Inflammatory macrophage treated with lipopolysaccharide for 1 hour (primary cell): ENCODE measurements at places on chromosomes 13 and 19.

GRCh38 chr13:43303033-43303729, 279.8 kb downstream of the DNAJC15 start:
- DNase-seq = no peak

DNA sequence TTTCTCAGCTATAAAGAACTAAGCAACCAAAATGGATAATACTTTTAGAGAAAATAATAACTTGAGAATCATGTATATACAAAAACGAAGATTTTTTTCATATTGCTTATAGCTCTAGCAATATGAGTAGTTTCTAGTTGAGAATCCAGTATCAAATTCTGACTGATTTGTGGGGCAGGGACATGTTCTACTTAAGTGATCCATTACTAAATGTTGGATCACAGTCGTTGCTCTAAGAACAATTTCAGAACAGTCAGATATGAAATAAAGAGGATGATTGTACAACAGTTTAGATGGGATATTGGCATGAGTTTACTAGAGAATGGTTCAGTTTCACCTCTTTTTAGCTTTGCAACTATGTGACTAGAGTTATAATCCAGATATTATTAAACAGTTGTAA, 39.9 kb downstream of the SOX21 start:
- DNase-seq = no peak

GRCh38 chr13:42153199-42154113, 105.0 kb downstream of the DGKH start:
- peak; percentile 48 for DNase-seq

- no peak for DNase-seq
Observed at GRCh38 chr13:24348797-24349515, 39.6 kb downstream of the C1QTNF9 start.

- DNase-seq = no peak
Observed at GRCh38 chr19:49400029-49400428, 12.0 kb downstream of the KASH5 start.

DNA sequence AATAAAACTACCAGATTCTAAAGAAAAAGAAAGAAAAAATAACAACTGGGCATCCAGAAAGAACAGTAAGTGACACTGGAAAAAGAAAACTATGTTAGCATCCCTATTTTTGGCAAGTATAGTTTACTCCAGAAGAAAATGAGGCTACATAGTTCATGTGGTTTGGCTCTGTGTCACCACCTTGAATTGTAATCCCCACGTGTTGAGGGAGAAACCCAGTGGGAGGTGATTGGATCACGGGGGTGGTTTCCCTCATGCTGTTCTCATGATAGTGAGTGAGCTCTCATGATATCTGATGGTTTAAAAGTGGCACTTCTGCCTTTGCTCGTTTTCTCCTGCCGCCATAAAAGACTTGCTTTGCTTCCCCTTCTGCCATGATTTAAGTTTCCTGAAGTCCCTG, 76.9 kb downstream of the ITGBL1 start:
- peak; percentile 65 for DNase-seq

GRCh38 chr13:28492569-28493367, 2.2 kb downstream of the FLT1 start:
- DNase-seq = peak; percentile 25

- DNase-seq = peak; percentile 15
Observed at GRCh38 chr19:34173193-34173956, 1.1 kb downstream of the LSM14A start.

DNA sequence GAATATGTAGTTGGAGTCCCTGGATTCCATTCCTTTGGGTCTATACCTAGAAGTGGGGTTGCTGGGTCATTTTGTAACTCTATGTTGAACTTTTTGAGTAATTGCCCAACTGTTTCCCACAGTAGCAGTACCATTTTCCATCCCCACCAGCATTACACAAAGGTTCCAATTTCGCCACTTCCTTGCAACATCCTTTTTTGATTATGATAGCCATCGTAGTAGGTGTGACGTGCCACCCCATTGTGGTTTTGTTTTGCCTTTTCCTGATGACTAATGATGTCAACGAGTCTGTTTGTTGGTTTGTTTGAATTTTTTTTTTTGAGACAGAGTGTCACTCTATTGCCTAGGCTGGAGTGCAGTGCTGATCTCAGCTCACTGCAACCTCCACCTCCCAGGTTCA, 3.3 kb upstream of the PEX11G start:
- DNase-seq = peak; percentile 99

DNA sequence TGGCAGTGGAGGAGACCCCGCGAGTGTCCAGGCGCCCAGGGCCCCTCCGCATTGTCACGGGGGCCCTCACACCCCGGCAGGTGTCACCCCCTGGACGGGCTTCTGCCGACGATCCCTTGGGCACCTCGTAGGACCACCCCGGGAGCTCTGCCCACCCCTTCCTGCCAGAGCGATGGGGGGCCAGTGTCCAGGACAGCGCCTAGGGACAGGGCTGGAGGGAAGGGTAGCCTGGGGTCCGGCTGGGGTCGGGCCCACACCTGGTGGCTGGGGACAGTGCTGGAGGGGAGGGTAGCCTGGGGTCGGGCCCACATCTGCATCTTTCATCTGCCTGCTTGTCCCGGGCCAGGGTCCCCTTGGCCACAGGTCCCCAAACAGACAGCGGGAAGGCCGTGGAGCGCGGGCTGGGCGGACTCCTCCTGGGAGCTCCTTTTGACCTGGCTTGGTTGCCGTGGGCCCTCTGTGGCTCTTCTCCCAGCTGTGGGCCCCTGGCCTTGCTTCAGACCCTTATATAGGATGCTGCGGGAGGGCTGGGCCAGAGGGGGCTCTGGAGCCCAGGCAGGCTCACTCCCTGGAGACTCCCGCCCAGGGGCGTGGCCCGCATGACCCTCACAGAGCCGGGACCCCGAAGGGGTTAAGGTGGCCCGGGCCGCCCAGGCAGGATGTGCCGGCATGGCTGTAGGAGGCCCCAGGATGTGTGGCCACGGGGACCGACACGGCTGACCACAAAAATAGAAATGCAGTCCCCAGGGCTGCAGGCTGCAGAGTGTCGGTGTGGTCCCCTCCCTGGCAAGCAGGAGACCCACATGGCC, 74.1 kb upstream of the MCF2L start:
- no peak for DNase-seq

- peak; percentile 45 for DNase-seq
Observed at GRCh38 chr19:1155352-1156304, 18.4 kb downstream of the SBNO2 start.

- no peak for DNase-seq
Observed at GRCh38 chr19:821231-821824, 427 bp downstream of the PLPPR3 start.

GRCh38 chr19:17227798-17228367, 1.9 kb downstream of the OCEL1 start:
- no peak for DNase-seq

DNA sequence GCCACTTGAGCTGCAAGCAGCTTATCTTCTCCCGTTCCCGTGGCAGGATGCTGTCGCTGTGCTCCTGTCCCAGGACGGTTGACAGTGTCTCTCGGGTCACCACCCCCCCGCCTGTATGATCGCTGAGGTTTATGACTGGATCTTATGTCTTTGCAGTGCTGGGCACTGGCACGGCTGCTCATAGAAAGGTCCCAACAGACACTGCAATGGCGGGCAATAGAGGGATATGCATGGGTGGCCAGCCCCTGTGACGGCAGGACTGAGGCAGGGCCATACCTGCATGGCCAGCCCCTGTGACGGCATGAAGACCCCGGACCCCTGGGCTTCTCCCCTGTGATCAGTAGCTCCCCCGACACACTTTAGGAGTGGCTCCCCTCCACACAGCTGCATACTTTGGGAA, 307.2 kb downstream of the TEX29 start:
- no peak for DNase-seq

- peak; percentile 40 for DNase-seq
Observed at GRCh38 chr13:102580552-102581169, 16.1 kb upstream of the TPP2 start.

GRCh38 chr19:16325161-16325527, 518 bp downstream of the KLF2 start:
- no peak for DNase-seq

GRCh38 chr13:25971459-25972145, 80.2 kb downstream of the SHISA2 start:
- no peak for DNase-seq

- no peak for DNase-seq
Observed at GRCh38 chr19:47438793-47439220, 19.5 kb upstream of the MEIS3 start.

DNA sequence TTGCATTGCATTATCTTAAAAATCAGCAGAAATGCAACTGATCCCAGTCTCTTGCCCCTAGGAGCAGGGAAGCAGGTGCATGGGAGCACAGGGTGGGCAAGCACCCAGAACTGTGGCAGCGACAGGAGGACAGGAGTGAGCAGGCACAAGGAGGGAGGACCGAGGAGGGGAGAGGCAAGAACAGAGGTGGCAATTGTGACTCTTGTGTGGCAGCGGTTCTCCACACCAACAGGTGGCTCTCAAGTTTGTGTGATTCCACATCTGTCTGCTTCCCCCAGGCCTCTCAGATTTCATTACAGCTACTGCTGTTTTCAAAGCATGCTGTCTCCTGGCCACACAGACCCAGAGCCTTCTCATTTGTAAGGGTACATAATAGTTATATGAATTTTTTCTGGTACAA, 108.5 kb downstream of the STK24 start:
- DNase-seq = no peak

DNA sequence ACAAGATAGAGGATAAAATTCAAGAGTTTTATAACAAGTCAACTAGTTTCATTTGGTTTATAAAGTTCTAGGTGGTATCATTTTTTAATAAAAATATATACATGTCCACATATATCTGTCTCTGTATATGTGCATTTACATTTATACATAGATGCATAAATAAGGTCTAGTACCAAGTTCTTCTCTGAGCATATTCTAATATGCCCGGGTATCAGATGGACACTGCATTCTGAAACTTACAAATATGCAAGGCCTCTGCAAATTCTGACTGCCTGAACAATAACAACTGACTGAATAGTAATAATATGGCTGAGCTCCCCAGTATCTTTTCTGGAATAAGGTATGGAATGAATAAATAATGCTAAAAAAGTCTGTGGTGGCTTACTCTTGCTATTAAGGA, 304.8 kb downstream of the KLF12 start:
- no peak for DNase-seq

GRCh38 chr19:32040236-32040635, 305.2 kb upstream of the ZNF507 start:
- DNase-seq = no peak

DNA sequence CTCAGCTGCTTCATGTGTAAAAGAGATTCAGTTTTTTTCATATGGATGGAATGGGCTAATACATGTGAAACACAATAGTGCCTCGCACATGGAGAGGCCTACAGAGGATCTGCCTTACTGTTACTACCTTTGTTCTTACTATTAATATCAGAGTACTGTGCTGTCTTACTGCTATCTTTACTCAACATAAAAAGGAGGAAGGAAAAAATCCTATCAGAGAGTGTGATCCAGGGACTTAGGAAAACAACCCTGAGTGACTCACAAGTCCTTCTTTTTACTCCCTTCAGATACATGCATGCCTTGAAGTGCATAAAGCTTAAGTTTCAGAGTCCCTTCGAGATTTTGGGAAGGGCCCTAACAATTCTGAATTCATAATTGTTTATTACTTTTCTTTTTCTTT, 136.8 kb downstream of the TBC1D4 start:
- DNase-seq = no peak

- no peak for DNase-seq
Observed at GRCh38 chr19:11061952-11062351, 27.3 kb upstream of the LDLR start.

DNA sequence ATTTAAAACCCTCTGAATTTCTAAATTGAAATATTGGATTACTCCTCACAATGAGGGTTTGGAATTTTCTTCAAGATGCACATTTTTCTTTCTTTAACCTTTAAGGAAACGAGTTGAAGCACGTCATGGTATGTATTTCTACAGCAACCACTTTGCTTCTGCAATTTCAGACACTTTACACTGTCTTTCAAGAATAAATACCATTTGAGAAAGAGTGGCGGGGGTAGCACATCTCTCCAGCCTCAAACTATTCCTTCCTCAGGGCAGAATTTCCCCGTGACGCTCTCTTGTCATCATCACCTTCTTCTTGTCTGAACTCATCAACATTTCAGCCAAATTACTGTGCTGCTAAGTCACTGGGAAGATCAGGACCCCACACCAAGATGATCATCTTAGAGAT, 1073.4 kb downstream of the EFNB2 start:
- no peak for DNase-seq

- DNase-seq = peak; percentile 32
Observed at GRCh38 chr13:113491418-113491883, 940 bp upstream of the DCUN1D2 start.

DNA sequence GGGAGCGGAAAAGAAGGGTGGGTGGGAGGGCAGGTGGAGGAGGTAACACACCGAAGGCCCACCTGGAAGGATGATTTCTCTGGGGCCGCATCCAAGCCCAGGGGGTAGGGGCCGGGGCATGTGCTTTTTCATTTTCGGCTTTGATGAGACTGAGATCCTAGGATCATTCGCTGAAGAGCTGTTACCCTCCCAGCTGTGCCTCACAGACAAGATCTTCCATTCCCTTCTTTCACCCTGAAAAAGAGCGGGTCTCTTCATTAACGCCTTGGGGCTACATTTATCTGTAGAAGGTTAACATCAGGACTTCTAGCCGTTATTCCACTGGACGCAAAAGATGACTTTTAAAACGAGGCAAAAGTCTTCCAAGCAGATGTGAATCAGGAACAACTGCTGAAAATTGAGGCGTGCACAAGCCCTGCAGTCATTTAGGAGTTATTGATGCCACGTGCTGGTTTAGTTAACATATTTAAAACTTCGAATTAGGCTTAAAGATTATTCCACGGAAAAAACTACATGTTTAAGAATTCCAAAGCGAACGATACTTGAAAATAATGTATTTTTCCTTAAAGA, 1.1 kb downstream of the LMO7 start:
- DNase-seq = no peak

GRCh38 chr19:4368128-4368820, 24.9 kb downstream of the MPND start:
- DNase-seq = peak; percentile 88

DNA sequence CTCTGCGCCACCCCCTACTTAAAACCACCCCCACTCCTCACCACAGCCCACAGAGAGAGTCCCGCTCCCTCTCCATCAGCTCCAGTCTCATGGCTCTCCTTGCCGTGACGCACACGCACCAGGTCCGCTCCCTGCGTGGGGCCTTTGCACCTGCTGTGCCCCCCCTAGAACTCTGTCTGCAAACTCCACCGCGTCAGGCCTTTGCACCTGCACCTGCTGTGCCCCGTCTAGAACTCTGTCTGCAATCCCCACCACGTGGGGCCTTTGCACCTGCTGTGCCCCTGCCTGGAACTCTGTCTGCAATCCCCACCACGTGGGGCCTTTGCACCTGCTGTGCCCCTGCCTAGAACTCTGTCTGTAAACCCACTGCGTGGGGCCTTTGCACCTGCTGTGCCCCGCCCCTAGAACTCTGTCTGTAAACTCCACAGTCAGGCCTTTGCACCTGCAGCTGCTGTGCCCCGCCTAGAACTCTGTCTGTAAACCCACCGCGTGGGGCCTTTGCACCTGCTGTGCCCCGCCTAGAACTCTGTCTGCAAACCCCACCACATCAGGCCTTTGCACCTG, 4.2 kb downstream of the SHC2 start:
- DNase-seq = no peak

- DNase-seq = no peak
Observed at GRCh38 chr19:7969555-7969939, 26.1 kb upstream of the TIMM44 start.
